SK-N-MC (cell line): ENCODE measurements at places on chromosomes 13 and 19.

DNA sequence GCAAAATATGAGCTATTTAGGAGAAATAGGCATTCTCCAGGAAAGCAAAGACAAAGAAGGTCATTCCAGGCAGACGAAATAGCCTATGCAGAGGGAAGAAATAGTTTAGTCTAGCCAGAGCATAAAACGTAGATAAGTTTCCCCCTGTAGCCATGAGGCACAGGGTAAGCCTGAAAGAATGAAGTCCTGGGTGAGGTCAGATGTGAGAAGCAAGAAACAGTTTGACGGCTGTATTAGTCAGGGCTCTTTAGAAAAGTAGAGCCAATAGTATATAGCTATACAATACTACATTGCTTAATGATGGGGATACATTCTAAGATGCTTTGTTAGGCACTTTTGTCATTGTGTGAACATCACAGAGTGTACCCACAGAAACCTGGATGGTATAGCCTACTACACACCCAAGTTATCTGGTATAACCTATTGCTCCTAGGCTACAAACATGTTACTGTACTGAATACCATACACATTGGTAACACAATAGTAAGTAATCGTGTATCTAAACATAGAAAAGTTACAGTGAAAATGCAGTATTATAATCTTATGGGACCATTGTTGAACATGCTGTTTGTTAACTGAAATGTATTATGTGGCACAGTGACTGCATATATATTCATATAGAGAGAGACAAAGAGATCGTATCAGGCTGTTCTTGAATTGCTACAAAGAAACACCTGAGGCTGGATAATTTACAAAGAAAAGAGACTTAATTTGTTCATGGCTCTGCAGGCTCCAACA, 59.3 kb upstream of the WDFY2 start:
- DNase-seq: no peak

- DNase-seq: no peak
These were observed 5.8 kb downstream of the BCKDHA start for GRCh38 chr19:41403181-41403970.

DNA sequence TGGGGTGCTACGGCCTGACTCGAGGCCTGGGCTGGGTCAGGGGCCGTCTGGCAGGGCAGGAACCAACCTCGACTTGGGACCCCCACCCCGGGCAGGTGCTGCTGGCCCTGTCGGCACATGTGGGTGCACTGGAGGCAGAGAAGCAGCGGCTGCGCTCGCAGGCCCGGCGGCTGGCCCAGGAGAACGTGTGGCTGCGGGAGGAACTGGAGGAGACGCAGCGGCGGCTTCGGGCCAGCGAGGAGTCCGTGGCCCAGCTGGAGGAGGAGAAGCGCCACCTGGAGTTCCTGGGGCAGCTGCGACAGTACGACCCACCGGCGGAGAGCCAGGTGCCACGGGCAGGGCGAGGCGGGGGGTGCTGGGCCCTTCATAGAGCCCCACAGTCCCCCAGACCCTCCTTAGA, 5.9 kb downstream of the KLC3 start:
- no peak for DNase-seq

- no peak for DNase-seq
These were observed 546 bp downstream of the TBC1D4 start for GRCh38 chr13:75481176-75482069.

DNA sequence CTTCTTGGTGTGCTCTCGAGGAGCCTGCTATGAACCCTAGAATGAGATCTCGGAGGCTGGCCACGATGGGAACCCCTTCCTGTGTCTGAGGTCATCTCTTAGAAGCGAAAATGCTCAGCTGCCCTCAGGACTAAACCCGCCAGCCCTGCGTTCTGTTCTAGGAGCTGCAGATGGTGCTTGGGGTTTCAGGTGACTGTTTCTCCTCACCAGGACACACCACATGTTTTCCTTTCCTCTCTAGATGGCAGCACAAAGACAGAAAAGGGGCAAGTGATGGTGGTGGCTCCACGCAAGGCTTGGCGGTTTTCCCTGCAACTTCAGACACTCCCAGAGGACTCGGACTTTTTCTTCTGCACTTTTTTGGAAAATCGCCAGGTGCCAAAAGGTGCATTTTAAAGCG, 60.1 kb downstream of the RNASEH2B start:
- no peak for DNase-seq

DNA sequence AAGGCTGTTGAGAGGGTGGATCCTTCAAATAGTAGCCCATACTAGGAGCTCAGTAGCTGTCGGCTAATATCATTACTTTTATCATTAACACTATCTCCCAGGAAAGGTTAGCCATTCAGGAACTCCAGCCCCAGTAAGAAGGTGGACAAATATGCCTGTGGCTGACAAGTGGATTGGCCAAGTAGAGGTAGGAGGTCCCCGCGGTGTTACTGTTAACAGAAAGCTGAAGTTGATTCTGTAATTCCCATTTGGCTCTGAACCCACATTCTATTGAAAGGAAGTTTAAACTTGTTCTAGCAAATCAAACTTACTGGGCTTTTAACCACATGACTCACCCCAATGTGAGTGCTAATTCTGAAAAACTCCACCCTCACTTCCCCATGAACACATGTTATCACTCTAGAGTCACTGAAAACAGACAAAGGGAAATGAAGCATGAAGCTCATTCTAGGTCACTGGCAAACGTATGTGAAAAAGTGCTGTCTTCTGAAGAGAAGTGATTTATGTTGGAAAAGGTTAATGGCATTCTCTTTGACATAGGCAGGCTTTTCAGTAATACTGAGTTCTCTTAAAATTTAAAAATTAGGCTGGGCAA, 273.5 kb downstream of the FGF14 start:
- no peak for DNase-seq

- no peak for DNase-seq
These were observed 13.5 kb downstream of the DPF1 start for GRCh38 chr19:38210458-38210987.

DNA sequence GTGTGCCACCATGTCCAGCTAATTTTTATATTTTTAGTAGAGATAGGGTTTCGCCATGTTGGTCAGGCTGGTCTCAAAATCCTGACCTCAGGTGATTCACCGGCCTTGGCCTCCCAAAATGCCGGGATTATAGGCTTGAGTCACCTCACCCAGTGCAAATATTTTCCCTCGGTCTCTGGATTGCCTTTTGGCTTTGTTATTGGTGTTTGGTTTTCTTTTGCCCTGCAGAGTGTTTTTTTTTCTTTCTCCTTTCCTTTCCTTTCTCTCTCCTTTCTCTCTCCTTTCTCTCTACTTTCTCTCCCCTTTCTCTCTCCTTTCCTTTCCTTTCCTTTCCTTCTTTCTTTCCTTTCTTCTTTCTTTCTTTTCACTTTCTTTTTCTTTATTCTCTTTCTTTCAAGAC, 33.2 kb downstream of the KDM4B start:
- no peak for DNase-seq
